Heart right ventricle (tissue), 16 donors: ENCODE measurements at places on chromosomes 3 and 15. TPM values are rescaled to one million over a fixed set of nuclear protein-coding genes. Genes with fewer than 3 reads are reported as not detected.

DNA sequence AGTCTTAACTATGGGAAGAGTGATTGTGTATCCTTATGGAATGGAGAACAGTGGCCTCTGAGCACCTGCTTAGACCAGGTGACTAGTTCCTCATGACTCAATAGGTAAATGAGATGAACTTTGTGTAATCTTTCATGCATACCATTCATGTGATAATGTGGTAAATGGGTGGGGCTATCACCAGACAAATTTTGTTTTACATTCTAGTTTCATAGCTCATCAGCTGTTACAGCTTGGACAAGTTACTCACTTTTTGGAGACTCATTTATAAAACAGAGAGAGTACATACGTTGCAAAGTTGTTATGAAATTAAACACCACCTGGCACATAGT is 103.7 kb upstream of the TGFBR2 start:
- H3K27ac ChIP-seq = no peak overlapping the region
- H3K36me3 ChIP-seq = no peaks in the 10 kb centered on the region
- no peak overlapping the region for H3K4me3 ChIP-seq
- peaks cover 10% of the 10 kb centered on the region for H3K4me1 ChIP-seq
- DNase-seq = no peak

DNA sequence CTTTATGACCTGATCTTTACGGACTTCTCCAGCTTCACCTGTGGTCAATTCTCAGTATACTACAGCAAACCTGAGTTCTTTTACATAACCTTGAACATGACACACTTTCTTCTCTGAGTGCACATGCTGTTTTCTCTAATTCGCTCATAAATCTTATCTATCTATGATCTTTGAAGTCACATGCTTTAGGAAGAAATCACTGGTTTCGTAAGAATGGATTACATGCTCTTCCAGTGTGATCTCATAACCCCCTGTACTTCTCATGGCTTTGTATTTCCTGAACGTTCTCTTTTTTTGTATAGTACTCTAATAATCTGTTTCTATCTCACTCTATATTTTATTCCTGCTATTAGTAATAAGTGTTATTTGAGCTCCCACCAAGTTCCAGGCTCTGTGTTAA is 1165.2 kb downstream of the TBL1XR1 start:
- H3K27me3 ChIP-seq = no peaks in the 10 kb centered on the region
- no peak overlapping the region for H3K4me3 ChIP-seq
- no peak for DNase-seq
- no peaks in the 10 kb centered on the region for H3K4me1 ChIP-seq

DNA sequence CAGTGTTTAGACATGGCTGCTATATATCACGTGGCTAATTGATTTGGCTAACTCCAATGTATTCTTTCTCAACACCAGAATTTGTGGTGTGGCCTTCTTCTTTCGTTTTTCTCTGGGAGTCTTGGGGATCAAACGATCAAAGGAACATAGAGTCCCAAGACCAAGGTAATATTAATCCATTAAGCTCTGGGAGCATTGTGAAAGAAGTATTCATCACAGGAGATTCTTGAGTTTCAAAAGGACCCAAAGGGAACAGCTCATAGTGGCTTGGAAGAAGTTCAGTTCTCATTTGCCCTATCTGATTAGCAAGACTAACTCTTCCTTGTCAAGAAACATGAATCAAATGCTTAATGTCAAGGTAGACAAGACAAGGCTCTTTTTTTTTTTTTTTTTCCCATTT is 32.9 kb upstream of the TICRR start:
- no peak for DNase-seq
- H3K27ac ChIP-seq = no peak overlapping the region
- H3K4me3 ChIP-seq = no peak overlapping the region

- no peaks in the 10 kb centered on the region for H3K27me3 ChIP-seq
- H3K4me3 ChIP-seq = no peak overlapping the region
- no peaks in the 10 kb centered on the region for H3K36me3 ChIP-seq
Measured at GRCh38 chr3:151926956-151927355, 53.5 kb downstream of the SUCNR1 start.

DNA sequence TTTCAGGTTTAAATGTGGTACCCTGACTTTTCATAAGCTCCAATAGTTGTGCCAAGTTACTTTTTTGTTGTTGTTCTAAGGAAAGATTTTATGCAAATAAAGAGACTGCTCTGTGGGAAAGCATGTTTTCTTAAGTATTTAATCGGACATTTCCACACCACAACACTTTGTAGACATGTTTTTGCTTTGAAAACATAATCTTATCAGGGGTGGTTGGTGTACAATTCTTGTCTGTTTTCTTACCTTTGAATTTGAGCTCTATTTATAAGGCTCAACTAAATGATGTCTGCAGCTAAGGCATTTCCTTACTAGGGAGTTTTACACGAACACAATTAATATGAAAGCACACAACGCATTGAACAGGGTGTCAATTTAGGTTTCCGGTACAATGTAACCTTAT is 81.5 kb upstream of the CDIN1 start:
- H3K36me3 ChIP-seq = no peaks in the 10 kb centered on the region
- no peak overlapping the region for H3K27ac ChIP-seq
- no peaks in the 10 kb centered on the region for H3K27me3 ChIP-seq
- H3K4me1 ChIP-seq = no peaks in the 10 kb centered on the region
- DNase-seq = no peak
- H3K4me3 ChIP-seq = no peak overlapping the region

GRCh38 chr3:36397841-36398240 is 17.5 kb downstream of the STAC start:
- H3K4me3 ChIP-seq = no peak overlapping the region
- no peaks in the 10 kb centered on the region for H3K36me3 ChIP-seq

- no peaks in the 10 kb centered on the region for H3K36me3 ChIP-seq
Measured at GRCh38 chr3:77052051-77052501, 12.2 kb downstream of the ROBO2 start.

DNA sequence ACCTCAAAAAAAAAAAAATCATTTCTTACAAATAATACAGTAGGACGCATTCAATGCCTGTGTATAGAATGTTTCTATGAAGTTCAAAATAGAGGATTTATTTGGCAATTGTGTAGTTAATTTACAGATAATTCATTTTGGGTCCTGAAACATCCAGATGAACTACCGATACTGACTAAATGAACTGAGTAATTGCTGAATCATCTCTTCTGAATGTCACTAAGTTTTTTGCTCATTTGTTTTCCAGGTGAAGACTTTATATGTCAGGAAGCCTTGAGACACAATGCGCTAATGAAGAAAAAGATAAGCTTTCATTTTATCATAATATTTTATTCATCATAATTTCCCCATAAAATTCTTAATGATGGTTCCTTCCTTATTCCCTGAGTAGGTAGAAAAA is 39.7 kb downstream of the PCOLCE2 start:
- no peaks in the 10 kb centered on the region for H3K27me3 ChIP-seq
- no peak overlapping the region for H3K4me3 ChIP-seq
- no peaks in the 10 kb centered on the region for H3K36me3 ChIP-seq

- no peak overlapping the region for H3K4me3 ChIP-seq
- H3K36me3 ChIP-seq = peaks cover 95% of the 10 kb centered on the region
- no peaks in the 10 kb centered on the region for H3K27me3 ChIP-seq
- no peaks in the 10 kb centered on the region for H3K4me1 ChIP-seq
Measured at GRCh38 chr3:183085634-183086390, 13.5 kb downstream of the MCCC1 start.

- H3K36me3 ChIP-seq = no peaks in the 10 kb centered on the region
- no peak overlapping the region for H3K4me3 ChIP-seq
- DNase-seq = no peak
- H3K27ac ChIP-seq = no peak overlapping the region
- no peaks in the 10 kb centered on the region for H3K4me1 ChIP-seq
Measured at GRCh38 chr3:157868946-157869345, 237.3 kb downstream of the SHOX2 start.

SST gene
- not detected for total RNA-seq

ECE2 gene
- total RNA-seq = not detected

OSBPL10 gene
- total RNA-seq = 5.9 TPM

KLHL24 gene
- total RNA-seq = 274 TPM

LRRIQ4 gene
- 0.14 TPM for total RNA-seq

LYZL4 gene
- not detected for total RNA-seq

OIP5 gene
- 0.23 TPM for total RNA-seq

CAV3 gene
- 22.8 TPM for total RNA-seq

EPHA3 gene
- total RNA-seq = 5.0 TPM

SLC27A2 gene
- not detected for total RNA-seq

VGLL3 gene
- 4.6 TPM for total RNA-seq

CHRM5 gene
- total RNA-seq = not detected
